ENCODE measurements at places on chromosomes 4 and X. TPM values are rescaled to one million over a fixed set of nuclear protein-coding genes. Genes with fewer than 3 reads are reported as not detected.

Gene SMR3B
- total RNA-seq: not detected

Gene XAGE1B
- not detected for total RNA-seq

Gene TLR6
- 0.26 TPM for total RNA-seq

Gene SSX2B
- not detected for total RNA-seq

Gene SLC9B2
- 9.6 TPM for total RNA-seq

Gene SGCB
- 7.6 TPM for total RNA-seq

Gene FREM3
- not detected for total RNA-seq

Gene ARMCX2
- total RNA-seq: 30.0 TPM

Gene MSANTD1
- 0.26 TPM for total RNA-seq

Gene MAGEB1
- not detected for total RNA-seq

Gene MAGEB10
- total RNA-seq: not detected

Gene CT45A5
- total RNA-seq: not detected

Gene SMIM43
- total RNA-seq: under 0.01 TPM

Gene GLRB
- 2.6 TPM for total RNA-seq

Gene SOX3
- total RNA-seq: not detected

Gene MAGEE1
- total RNA-seq: 0.53 TPM

Gene CDKL5
- 2.6 TPM for total RNA-seq

Gene ARX
- not detected for total RNA-seq

Gene ADAM29
- not detected for total RNA-seq

Measured in bronchial epithelial cell (primary cell).